KG1 (cell line): ENCODE measurements at places on chromosomes 13 and 19.

GRCh38 chr13:26991508-26992181 lies 180.0 kb downstream of the USP12 start:
- DNase-seq: no peak

GRCh38 chr13:53250977-53251376 lies 222.4 kb downstream of the OLFM4 start:
- no peak for DNase-seq

GRCh38 chr19:11256189-11256588 lies 6.1 kb downstream of the DOCK6 start:
- DNase-seq: no peak

GRCh38 chr19:29247872-29248271 lies 34.9 kb upstream of the UQCRFS1 start:
- DNase-seq: no peak

GRCh38 chr13:111021270-111021669 lies 93.8 kb upstream of the ARHGEF7 start:
- no peak for DNase-seq

DNA sequence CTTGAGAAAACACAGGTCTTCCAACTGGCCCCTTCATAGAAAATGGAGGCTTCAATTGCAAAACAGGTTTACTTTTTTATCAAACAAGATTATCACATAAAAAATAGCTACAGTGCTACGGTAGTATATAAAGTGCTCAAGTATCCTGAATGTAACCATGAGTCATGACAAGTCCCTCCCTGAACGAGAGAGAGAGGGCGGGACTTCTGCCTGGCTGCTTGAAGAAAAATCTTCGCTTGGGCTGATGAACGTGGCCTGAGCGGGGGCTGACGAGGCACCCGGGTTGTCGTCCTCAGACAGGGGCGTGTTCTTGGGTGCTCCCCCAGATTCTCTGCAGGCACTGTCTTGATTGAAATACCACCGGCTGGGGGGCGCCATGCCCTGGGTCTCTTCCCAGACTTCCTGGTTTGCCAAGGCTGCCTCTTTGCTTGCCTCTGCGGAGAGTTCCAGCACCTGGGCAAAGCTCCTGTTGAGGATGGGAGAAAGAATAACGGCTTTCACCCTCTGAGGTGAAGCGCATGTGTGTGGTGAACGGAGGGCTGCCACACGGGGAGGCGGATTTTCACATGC lies 23.2 kb upstream of the CPAMD8 start:
- DNase-seq: no peak

DNA sequence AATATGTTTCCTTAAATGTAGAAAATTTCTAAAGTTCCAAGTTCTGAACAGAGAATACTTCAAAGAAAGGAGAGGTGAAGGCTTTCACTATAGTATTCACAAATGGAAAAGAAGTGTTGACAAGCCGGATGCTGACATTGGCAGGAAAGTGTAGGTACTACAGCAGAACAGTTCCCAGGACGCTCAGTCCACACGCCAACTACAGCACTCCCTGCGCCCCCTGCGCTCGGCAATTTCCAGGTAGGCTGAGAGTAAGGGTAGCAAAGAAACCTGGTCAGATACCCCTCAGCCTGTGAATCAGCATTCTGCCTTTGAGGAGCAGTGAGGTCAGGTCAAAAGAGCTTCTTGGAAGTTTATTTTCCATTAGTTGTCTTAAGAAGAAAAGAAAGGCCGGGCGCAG lies 115.3 kb downstream of the NALCN start:
- DNase-seq: no peak

- DNase-seq: no peak
These were observed 4.7 kb downstream of the VRK3 start for GRCh38 chr19:50020481-50020880.

DNA sequence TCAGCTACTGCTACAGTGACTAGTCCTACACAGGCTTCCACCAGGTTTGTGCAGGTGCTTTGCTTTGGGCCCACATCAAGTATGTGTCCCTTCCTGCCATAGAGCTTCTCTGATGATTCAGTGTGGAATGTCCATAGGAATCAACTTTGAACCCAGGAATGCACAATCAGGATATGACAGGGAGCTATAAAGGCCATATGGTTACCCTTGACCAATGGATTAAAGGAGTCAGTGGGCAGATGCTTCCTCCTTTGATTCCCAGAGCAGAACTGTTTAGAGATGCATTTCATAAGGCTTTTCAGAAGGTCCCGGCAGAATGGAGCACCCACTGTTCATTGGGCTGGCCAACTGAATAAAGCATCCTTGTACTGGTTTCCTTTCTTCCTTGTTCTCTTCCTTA lies 145.2 kb upstream of the WASF3 start:
- no peak for DNase-seq

DNA sequence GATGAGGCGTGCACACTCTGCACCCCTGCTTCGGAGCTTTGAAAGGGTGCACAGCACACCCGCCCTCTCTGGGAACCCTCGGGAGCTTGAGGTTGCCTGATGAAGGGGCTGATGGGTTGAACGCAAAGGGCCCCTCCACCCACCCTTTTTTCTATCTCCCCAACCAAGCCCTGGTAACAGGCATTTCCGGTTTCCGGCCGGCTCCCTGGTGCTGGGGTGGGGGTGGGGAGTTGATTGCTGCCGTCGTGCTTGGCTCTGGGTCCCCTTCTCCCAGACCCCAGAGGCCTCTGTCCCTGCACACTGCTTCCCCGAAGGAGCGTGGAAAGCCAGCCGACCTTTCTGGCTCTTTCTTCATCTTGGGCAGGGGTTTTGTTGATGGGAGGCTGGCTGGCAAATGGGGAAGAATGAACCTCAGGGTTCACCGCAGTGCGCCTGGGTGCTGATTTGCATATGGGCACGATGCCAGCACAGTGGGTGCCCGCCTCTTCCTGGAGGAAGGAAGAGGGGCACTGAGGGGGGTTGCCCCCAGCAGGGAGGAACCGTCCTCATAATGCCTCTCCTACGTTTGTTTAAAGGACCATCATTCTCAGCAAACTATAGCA lies 29.1 kb downstream of the VAV1 start:
- DNase-seq: peak; percentile 99

DNA sequence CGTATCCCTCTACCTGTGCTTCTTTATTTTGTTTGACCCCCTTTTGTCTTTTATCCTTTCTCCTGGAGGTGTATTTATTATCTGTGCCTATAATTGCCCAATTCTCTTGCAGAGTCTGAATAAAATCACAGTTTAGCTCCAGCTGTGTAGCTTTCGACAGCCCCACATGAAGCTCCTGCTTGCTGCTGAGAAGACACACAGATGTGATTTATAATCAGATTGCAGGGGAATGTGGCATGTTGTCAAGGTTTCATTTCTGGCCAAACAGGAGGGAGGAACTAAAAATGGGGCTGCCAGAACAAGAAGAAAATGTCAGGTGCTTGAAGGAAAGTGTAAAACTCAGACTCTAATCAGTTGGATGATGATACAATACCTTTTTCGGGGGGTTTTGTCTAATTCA lies 22.7 kb downstream of the CCNA1 start:
- DNase-seq: no peak

DNA sequence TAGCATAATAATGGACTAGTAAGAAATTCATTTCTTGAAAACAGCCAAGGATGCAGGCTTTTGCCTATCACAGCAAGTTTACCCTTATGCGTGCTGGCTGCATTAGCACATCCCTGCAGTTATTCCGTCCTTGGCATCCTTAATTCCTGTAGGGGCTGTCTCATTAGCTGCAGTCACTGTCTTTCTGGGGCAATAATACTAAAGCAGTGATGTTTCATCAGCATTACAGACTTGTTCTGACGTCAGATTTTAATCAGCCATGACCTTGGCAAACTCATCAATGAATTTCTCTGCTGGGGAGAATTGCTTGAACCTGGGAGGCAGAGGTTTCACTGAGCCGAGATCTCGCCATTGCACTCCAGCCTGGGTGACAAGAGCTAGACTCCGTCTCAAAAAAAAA lies 103.7 kb downstream of the RXFP2 start:
- DNase-seq: no peak

DNA sequence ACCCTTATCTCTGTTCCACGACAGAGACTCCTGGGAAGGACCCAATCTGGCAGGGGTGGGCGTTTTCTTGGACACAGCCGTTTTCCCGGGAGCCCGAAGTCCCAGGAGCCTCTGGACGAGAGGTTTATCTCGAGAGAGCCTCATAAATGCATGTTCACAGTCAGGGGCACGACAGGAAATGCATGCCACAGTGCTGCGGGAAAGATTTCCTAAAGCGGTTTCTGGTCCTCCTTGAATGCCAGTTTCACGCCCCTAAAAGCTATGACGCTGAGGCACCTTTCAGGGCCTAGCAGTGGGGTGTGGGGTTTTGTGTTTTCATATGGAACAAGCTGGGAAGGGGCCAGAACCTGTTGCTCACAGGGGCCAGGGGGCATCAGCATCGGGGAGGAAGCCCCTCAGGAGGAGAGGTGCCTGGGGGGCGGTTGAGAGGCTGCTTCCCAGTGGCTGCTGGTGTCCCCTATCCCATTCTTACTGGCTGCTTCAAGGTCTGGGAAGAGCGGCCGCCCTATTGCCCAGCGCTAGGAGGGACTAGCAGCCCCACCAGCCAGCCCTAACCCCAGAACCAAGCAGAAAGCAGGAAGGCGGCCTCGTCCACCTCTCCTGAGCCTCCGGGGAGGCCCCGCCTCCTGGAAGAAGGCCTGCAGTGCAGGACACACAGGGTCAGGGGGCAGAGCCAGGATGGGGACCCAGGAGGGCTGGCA lies 157.0 kb downstream of the KDM4B start:
- DNase-seq: no peak

DNA sequence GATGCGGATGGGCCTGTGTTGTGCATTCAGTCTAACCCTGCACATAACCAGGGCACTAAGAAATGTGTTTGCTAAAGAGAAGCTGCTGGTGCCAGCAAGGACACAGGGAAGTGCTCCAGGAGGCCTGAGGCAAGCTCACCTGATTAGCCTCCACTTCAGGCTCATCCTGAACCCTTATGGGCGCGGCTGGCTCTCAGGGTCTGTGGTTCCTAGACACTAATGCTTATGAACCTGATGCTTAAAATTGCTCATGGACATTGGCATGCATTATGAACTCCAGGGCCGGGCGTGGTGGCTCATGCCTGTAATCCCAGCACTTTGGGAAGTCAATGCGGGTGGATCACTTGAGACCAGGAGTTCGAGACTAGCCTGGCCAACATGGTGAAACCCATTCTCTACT lies 34.3 kb downstream of the SERP2 start:
- DNase-seq: no peak

GRCh38 chr19:16096280-16096855 lies 15.3 kb upstream of the RAB8A start:
- DNase-seq: no peak

DNA sequence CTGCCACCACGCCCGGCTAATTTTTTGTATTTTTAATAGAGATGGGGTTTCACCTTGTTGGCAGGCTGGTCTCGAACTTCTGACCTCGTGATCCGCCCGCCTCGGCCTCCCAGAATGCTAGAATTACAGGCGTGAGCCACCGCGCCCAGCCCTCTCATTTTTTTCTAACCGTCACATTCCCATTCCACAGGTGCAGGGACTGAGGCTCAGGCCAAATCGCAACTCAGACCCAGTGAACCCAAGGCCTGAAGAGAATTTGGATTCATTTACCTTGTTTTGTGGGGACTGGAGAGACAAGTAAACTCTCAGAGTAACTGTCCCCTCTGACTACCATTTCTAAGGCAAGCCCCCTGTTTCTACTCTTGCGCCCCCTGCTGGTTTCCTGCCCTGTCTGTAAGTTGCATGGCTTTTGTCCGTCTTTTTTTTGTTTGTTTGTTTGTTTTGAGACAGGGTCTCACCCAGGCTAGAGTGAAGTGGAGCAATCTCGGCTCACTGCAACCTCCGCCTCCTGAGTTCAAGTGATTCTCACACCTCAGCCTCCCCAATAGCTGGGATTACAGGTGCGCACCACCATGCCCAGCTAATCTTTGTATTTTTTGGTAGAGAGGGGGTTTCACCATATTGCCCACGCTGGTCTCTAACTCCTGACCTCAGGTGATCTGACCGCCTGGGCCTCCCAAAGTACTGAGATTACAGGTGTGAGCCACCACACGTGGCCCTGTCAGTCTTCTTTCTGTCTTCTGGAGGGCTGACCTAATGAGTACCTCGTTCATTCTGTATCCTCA lies 2.3 kb upstream of the STRN4 start:
- peak; percentile 63 for DNase-seq

GRCh38 chr13:25375727-25376358 lies 4.1 kb downstream of the ATP8A2 start:
- peak; percentile 40 for DNase-seq

DNA sequence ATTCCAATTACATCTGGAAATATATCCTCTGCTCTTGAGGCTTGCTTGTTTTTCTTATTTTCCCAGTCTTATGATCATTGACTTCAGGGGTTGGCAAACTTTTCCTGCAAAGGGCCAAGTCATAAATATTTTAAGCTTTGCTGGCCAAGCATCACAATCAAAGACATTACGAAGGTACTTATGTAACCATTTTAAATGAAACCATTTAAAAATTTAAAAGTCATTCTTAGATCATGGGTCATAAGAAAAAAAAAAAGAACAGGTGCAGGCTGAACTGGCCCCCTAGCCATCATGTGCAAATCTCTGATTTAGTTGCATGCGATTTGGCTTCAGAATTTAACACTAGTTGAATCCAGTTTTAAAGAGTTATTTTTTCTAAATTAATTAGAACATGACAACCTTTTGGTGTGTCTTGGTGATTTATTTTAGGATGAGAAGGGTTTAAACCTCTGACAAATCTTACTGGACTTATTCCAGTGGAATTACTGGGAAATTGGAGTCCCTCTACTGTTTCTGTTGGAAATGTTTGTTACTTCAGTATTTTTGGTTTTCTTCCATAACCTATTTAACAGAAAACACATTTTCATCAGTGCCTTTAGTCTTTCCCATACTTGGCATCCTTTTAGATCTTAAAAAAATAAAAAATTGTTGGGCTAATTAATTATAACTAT lies 148.1 kb downstream of the NHLRC3 start:
- no peak for DNase-seq

DNA sequence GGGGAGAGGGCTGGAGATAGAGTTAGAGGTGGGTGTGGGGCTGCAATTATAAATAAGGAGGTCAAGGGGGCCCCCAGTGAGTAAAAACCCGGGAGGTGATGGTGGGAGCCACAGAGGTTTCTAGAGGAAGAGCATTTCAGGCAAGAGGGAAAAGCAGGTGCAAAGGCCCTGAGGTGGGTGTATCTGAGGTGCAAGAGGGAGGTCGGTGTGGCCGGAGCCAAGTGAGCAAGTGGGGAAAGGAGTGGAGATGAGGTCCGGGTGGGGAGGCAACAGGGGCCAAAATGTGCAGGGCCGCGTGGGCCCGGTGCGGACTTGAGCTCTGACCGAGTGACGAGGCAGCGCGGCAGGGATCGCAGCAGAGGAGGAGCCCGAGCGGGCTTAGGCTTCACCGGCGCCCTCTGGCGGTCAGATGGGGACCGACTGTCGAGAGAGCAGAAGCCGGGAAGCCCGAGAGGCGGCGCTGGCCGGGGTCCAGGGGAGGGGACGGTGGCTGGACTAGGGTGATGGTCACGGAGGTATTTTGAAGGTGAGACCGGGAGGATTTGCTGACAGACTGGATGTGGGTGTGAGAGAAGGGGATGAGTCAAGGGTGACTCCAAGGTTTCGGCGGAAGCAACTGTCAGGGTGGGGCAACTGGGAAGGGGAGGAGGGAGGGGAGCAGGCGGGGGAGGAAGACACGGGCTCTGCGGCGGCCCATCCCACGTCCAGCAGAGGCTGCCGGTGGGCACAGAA lies 17.7 kb upstream of the SPACA4 start:
- peak; percentile 88 for DNase-seq
